ENCODE measurements at places on chromosomes 11 and 22.
A peak's percentile ranks its signal among the peaks of the same experiment; 100 is the strongest.

GRCh38 chr11:20041499-20041898, 118.8 kb downstream of the DBX1 start:
- H3K27me3 ChIP-seq: no peaks in the 10 kb centered on the region
- peaks cover 11% of the 10 kb centered on the region for H3K36me3 ChIP-seq
- H3K4me1 ChIP-seq: peaks cover 15% of the 10 kb centered on the region

GRCh38 chr11:95698676-95699557, 90.7 kb downstream of the FAM76B start:
- H3K4me3 ChIP-seq: no peak overlapping the region
- peaks cover 11% of the 10 kb centered on the region for H3K27me3 ChIP-seq
- no peak overlapping the region for H3K27ac ChIP-seq

DNA sequence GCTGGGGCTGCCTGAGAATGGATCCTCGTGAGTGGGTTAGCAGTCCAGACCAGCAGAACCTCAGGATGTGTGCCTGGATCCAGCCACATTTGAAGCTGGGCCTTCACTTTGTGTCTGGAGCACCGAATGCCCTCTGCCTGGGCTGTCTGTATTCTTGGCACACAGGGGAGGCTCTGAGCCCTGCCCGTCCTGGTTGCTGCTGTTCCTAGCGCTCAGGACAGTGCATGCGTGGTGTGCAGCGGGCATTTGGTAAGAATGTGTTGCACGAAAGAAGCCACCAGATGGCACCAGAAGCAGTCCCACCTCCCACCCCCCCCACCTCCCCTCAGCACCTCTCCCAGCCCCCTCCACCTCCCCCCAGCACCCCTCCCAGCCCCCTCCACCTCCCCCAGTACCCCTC, 4.1 kb upstream of the MAPK11 start:
- H3K4me1 ChIP-seq: peaks cover 12% of the 10 kb centered on the region
- DNase-seq: peak; percentile 30
- no peak overlapping the region for H3K27ac ChIP-seq
- no peaks in the 10 kb centered on the region for H3K27me3 ChIP-seq
- peaks cover 17% of the 10 kb centered on the region for H3K36me3 ChIP-seq

DNA sequence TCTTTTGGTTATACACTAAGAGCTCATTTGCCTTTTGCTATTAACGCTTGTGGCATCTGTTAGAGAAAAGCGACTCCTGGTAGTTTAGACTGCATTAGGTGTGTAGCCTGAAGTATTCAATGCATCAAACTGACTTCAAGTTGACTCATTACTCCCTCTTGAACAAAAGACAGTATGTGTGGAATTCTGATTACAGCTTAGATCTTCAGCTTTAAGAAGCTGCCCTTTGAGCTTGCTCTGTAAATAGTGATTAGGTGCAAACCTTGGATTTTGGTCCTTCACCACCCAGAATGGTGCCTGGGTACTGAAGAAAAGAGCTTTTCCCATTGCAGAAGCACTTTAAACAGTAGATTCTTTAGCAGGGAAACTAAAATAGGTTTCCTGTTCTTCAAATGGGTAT, 62.1 kb downstream of the FAT3 start:
- no peak overlapping the region for H3K27ac ChIP-seq
- no peaks in the 10 kb centered on the region for H3K27me3 ChIP-seq
- no peaks in the 10 kb centered on the region for H3K36me3 ChIP-seq
- no peaks in the 10 kb centered on the region for H3K4me1 ChIP-seq
- H3K4me3 ChIP-seq: no peak overlapping the region
- DNase-seq: no peak

DNA sequence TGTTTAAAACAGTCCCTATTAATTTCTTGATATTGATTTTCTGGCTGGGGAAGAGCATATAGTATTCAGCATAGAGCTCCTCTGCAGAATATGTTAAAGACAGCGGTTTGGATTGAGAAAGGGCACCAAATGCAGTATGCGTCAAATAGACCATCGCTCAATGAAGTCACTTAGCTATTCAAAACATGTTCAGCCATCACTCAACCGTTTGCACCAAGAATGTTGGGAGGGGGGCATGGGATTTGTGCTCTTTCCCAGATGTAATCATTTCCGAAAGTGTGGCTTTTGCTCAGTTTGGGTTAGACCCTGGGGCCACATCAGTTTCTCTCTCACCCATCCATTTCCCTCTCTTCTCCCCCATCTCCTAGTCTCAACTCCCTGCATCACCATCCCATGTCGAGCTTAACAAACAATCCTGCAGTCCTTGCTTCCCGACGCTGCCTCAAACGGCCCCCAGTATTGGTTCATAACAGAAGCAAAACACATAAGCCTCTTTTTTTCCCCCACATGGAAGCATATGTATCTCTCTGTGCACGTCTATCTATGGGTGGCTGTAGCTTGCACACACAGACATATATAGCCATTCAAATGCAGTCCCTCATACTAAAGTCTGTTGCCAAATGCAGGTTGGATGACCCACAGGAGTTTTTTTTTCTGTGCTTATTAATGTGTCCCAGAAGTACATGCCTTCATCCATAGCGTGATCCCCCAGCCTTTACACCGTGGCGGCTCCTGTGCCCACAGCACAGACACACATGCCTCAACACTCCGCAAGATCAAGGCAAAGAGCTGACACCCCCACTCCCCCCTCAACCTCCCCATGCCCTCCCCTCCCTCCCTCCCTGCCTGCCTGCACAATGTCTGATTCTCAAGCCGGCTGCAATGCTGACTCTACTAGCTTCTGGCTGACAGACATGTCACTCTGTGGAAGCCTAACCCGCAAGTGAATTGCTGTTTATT, 2.6 kb downstream of the CACNG2 start:
- H3K4me1 ChIP-seq: no peaks in the 10 kb centered on the region
- H3K4me3 ChIP-seq: no peak overlapping the region
- H3K36me3 ChIP-seq: no peaks in the 10 kb centered on the region

DNA sequence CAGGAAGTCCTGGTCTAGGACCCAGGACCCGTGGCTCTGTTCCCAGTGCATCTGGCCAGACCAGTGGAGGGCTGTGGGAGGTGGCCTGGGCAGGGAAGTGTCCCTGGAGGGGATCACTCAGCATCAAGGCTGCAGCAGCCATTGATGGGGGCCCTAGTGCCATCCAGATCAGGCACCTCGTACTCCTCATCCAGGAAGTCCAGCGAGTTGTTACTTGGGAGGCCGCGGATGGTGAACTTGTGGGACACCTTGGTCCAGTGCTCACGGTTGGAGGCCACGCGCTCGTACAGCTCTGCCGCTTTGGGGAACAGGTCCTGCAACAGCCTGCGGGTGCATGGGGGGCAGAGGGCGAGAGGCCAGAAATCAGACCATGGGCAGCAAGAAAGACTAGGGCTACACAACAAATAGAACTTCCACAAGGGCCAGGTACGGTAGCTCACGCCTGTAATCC, 96.9 kb downstream of the PDE2A start:
- H3K27me3 ChIP-seq: no peaks in the 10 kb centered on the region
- H3K4me1 ChIP-seq: no peaks in the 10 kb centered on the region
- no peaks in the 10 kb centered on the region for H3K36me3 ChIP-seq
- H3K4me3 ChIP-seq: no peak overlapping the region
- H3K27ac ChIP-seq: no peak overlapping the region
- DNase-seq: no peak

DNA sequence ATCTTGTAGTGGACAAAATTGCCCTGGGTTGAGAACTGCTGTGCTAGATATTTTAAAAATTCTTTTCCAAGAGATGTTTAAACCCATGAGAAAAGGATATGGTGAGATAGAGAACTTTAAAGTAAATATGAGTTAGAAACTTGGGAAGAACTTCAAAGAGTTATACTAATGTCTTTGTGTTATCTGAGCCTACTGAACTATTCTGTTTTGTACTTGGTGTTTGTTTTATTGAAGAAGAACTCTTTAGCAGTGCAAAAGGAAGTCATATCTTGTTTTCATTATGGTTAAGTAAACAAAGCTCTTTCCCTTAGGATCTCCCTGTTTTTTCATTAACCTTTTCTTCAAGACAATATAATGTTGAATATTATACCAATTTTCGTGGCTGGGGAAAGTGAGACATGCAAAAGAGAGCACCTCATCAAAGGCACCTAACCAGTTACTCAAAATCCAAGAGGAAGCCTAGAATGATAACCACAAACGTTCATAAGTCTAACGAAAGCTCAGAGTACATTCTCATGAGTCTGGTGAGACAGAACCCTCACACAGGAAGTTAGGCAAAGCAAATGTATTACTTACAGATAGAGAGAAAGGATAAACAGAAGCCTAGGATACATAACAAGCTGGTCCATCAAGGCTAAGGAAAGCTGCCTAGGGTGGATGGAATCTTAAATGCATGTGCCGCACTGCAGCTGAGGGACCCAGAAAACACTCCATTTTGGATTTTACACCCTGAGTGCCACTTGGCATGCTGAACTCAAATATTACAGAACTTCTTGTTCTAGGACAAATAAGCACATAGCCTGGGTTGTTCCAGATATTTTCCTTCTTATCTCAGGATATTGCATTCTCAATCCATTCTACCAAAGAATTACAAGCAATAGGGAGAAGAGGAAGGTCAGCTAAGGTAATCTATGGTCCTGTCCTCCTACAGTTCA, 112.5 kb upstream of the ANO3 start:
- no peaks in the 10 kb centered on the region for H3K27me3 ChIP-seq
- no peaks in the 10 kb centered on the region for H3K36me3 ChIP-seq
- no peak overlapping the region for H3K4me3 ChIP-seq
- peak; percentile 23 for DNase-seq
- peaks cover 10% of the 10 kb centered on the region for H3K4me1 ChIP-seq

DNA sequence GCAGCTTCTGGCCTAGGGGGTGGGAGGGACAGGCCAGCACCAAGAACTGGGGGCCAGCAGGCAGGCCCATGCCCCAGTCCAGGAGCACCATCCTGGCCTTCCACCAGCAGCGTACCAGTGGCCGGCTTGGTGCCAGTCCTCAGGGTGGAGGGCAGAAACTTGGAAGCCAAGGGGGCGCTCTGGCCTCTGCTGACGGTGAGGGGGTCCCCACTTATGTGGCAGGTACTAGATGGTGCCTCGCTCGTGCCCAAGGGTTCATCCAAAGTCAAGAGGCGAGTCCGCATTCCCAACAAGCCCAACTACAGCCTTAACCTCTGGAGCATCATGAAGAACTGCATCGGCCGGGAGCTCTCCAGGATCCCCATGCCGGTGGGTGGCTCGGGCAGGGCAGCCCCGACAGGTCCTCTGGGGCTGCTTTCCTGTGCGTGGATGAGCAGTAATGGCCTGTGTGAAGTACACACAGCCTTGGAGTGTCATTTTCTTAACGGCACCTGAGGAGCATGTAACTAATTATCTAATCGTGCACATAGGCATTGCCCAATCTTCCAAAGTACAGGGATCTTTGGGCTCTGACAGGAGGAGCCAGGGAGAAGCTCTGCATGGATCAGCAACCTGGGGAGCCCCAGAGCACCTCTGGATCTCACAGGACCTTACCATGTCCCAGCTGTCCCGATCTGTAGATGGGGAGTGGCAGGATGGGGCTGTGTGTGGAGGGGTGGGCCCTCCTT, 79.1 kb downstream of the MORC2 start:
- no peak for DNase-seq
- no peaks in the 10 kb centered on the region for H3K27me3 ChIP-seq
- H3K4me3 ChIP-seq: no peak overlapping the region

DNA sequence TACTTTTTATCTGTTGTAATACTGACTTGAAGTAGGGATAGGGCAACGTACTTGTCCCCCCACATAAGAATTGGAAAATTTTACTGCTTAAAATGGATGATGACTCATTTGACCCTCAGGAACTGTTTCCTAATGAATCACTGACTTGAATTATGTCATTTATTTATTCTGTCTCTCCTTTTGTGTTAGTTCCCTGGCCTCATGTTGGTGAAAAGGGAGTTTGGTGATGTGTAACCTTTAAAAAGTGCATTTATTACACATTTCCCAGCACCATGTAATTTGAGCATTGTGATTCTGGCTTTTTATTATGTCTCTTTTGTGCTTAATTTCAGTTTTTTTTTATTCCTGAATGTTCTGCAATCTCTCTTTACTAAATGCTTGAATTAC, 20.3 kb upstream of the PGM2L1 start:
- H3K36me3 ChIP-seq: no peaks in the 10 kb centered on the region
- peak overlapping the region; percentile 96 for H3K27ac ChIP-seq
- DNase-seq: peak; percentile 95
- peak overlapping the region; percentile 13 for H3K4me3 ChIP-seq
- H3K27me3 ChIP-seq: no peaks in the 10 kb centered on the region

GRCh38 chr22:23837911-23838680, 710 bp downstream of the DERL3 start:
- no peak for DNase-seq
- H3K4me1 ChIP-seq: peaks cover 2% of the 10 kb centered on the region
- peak overlapping the region; percentile 40 for H3K4me3 ChIP-seq
- H3K27ac ChIP-seq: no peak overlapping the region
- peaks cover 8% of the 10 kb centered on the region for H3K36me3 ChIP-seq

GRCh38 chr22:44628835-44629234, 73.2 kb upstream of the PRR5 start:
- H3K27me3 ChIP-seq: no peaks in the 10 kb centered on the region
- H3K4me3 ChIP-seq: no peak overlapping the region
- H3K27ac ChIP-seq: no peak overlapping the region
- H3K36me3 ChIP-seq: no peaks in the 10 kb centered on the region

GRCh38 chr11:35363854-35364780, 55.2 kb downstream of the SLC1A2 start:
- no peak overlapping the region for H3K27ac ChIP-seq
- no peaks in the 10 kb centered on the region for H3K36me3 ChIP-seq

DNA sequence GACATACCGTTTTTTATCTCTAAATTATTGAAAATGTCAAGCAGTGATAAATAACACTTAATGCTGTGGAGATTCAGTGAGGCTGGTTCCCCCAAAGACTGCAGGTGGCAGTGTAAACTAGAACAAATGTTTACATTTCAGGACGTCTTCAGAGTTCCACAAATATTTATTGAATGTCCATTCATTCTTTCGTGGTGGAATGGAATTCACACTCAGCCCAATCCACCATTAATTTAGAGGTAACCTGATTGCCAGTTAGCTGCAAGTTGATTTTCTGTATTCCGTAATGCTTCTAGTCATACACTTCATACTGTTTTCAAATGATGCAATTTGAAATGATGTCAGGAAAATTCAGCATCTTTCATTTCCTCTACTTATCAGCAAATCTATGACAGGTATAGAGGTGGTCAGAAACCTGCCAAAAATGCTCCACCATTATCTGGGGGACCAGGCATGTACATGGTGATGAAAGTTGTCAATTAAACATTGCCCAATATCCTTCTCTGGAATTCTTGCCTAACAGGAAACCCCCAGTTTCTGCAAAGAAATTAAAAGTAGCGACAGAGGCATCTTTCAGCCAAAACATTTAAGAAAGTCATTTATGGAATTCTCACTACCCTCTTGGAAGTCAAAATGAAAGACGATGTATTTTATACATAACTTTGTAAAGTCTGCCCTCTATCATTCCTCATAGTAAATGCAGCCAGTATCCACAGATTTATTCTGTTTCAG, 94.3 kb upstream of the BMAL1 start:
- peaks cover 6% of the 10 kb centered on the region for H3K4me1 ChIP-seq
- no peak overlapping the region for H3K27ac ChIP-seq
- H3K27me3 ChIP-seq: peaks cover 12% of the 10 kb centered on the region
- no peak overlapping the region for H3K4me3 ChIP-seq
- H3K36me3 ChIP-seq: no peaks in the 10 kb centered on the region
- DNase-seq: peak; percentile 56

- no peaks in the 10 kb centered on the region for H3K36me3 ChIP-seq
- no peak overlapping the region for H3K4me3 ChIP-seq
- no peaks in the 10 kb centered on the region for H3K27me3 ChIP-seq
- H3K27ac ChIP-seq: no peak overlapping the region
- DNase-seq: no peak
Observed at GRCh38 chr11:6666302-6667183, 10.9 kb upstream of the DCHS1 start.

Measured in endothelial cell of umbilical vein (primary cell).